ENCODE measurements at places on chromosomes 5 and 9.

GRCh38 chr9:136368190-136368589 lies 4.6 kb upstream of the DNLZ start:
- DNase-seq: no peak

DNA sequence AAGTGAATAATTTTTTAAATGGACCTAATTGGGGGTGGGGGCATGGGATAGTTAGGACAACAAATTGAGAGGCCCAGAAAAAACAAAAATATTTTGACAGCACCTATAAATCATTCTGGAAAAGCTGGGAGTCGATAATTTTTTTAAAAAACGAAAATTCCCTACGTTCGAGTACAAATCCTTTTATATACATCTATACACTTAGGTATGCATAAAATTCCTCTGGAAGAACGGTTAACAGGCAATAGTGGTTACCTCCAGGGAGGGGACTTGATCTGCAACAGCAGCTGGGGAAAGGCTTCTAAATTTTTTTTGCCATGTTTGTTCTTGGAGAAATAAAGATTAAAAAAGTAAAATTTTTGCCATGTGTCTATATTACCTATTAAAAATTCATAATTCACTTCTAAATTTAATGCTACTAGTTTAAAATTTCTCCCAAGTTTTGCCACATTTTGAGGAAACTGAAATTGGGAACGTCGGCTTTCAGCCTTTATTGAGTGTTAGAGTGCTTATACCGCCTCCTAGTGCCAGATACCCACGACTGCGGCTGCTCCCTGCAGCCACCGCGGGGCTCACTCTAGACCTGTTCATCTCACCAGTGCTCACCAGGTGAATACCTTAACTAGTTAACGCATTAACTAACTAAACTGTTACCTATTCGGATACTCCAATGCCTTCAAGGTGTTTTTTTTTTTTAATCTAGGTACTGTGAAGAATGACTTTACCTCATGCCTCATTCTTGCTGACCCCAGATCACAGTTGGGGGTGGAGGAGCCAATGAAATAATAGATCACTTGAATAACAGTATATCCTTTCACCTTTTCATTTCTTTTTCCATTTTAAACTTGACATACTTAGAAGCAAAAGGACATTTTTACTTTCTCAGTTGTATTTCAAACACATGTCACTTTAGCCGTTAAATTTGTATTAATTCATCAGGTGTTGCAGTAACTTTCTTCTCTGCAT lies 1.8 kb upstream of the BHMT start:
- DNase-seq: no peak

- DNase-seq: no peak
Measured at GRCh38 chr9:69932901-69933300, 110.7 kb upstream of the MAMDC2 start.

- no peak for DNase-seq
Measured at GRCh38 chr5:90563108-90563507, 4.5 kb downstream of the ADGRV1 start.

GRCh38 chr5:73302797-73303147 lies 129.8 kb downstream of the TMEM174 start:
- DNase-seq: no peak

- no peak for DNase-seq
Measured at GRCh38 chr5:39394946-39395345, 29.8 kb downstream of the DAB2 start.

- no peak for DNase-seq
Measured at GRCh38 chr5:168372356-168372946, 81.0 kb downstream of the WWC1 start.

- no peak for DNase-seq
Measured at GRCh38 chr5:125409234-125409860, 662.9 kb upstream of the ZNF608 start.

DNA sequence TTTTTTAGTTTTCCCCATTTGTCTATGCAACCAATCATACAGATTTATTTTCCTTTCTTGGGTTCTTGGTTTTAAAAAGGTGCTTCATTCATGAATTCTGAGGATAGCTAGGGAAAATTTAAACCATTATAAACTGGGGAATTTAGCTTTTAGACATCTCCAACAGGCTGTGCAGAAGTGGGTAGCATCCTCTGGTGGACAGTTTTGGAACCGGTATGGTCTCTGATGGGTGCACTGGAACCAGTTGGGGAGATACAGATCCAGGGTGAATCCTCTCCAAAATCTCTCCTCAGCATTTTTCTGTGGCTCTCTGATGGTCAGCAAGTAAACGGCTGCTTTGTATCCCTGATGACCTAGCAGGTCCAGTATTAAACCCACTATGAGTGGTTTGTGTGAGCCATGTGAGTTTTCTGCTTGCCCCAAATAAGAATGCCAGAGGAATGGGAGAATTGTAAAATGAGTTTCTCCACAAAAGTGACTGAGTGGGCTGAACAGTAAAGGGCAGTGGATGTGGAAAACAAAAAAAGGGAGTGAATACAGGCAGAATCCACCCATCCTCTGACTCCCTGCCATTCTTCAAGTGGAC lies 9.1 kb upstream of the DNAJC25 start:
- peak; percentile 7 for DNase-seq

- DNase-seq: no peak
Measured at GRCh38 chr9:125412166-125412565, 150.5 kb downstream of the GAPVD1 start.

DNA sequence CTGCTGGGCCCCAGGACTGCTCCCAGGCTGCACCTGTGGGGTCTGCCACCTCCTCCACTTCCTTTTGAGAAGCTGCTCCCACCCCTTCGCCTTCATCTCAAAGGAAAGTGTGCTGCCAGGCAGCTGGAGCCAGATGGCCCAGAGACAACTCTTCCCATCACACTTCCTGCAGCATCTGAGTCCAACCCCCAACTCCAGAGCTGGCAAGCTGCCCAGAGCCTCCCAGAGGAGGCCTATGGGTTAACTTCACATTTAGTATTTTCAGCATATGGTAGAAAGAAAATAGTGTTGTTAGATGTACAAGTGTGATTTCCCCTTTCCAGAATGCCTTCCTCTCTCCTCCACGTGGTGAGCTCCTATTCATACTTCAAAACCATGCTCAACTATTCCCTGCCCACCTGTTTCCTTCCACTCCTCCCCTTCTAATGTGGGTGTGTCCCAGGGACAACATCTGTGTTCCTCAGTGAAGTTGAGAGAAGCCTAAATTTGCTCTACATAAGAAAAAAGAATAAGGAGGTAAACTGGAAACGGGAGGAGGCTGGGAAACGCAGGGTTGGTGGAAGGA lies 38.6 kb upstream of the KCNMB1 start:
- DNase-seq: no peak

DNA sequence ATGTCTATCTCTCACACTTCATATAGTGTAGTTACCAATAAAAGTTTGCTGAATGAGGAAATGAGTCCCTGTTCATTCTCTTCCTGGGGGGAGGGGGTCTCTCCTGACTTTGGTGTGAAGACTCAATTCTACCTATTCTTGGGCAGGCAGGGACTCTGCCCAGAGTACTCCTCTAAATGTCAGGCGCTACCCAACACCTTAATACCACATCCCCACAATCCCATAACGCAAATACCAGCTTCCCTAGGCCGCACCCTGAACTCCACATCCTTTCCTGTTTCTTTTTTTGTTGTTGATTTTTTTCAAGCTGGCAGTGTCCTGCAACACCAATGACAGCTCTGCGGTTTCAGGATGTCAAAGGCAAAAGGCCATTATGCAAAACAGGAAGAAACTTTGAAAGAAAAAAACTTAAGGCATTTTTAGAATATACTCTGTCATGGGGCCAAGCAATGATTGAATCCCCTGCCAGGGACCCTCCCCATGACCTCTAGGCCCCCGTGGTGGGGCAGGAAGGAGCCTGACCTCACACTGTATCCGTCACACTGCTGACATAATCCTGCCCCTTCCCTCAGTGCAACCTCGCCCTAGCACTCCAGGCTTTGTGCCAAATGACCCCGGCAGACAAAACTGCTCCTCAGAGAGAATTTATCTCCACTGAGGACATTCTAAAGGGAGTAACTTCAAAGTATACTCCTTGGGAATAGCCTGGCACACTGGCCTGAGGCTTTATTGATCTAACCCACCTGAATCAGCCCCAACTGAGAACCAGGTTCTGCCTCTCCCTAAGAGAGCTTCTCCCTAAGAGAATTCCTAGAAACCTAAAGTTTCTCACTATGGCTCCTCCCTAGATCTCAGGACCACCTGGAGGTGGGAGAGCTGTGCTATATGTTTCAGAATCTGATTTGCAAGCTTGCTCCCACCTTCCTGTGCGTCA lies 8.0 kb downstream of the B4GALT1 start:
- no peak for DNase-seq

DNA sequence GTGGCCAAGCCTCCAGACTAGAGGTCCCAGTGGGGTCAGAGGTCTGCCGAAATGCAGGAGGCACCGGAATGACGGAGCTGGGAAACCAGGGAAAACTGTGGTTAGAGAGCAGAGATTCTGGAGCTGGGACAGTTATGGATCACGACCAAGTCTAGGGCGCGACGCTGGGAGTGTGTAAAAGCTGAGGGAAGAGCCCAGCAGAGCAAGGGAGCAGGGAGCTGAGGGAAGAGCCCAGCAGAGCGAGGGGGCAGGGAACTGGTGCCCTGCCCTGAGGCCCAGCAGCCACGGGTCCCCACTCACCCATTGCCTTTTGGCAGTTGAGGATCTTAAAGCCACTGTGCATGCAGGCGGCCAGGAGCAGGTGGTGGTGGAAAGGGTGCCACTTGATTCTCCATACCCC lies 12.5 kb downstream of the MRPL41 start:
- no peak for DNase-seq

Measured in stimulated activated CD8-positive, alpha-beta memory T cell treated with anti-CD3 and anti-CD28 coated beads, Interleukin-15, amount 100 ng/mL, for 1 hour (primary cell).